ENCODE measurements at places on chromosomes 5 and 9. TPM values are rescaled to one million over a fixed set of nuclear protein-coding genes. Genes with fewer than 3 reads are reported as not detected.
A peak's percentile ranks its signal among the peaks of the same experiment; 100 is the strongest.

DNA sequence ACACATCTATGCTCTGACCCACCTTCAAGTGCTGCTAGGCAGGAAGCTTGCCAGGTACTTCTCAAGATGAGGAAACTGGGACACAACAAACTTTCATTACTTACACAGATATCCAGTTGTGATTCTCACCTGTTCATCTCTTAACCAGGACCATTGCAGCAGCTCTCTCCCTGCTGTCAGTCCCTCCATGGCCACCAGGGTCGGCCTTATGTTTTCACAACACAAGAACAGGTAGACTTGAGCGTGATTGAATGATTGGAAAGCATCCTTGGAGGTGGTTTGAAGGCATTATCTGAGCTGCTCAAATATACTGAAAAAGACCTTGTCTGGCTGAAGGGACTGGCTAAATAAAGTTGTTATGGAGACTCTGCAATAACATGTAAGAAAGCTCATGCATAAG is 94.4 kb downstream of the MTREX start:
- no peak for ATAC-seq

The PCDHA1 gene
- total RNA-seq = not detected

DNA sequence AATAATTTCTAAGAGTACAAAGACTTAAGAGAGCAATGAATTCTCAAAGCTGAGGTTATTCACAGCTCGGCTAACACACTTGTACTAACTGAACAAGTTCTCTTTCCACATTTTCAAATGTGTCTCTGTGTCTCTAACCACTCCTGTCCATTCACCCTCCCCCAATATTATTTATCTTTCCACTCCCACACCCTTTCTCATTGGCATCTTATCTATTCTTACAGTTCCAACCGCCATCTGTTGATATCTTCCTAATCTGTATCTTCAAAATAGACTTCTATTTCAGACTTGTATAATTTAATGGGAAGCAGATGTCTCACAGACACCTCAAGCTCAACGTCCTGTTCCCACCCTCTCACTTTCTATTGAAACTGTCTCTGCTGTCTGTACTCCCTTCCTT is 205.9 kb downstream of the ANXA1 start:
- ATAC-seq = no peak

The KIF12 gene
- not detected for total RNA-seq

GRCh38 chr5:13659391-13659790 is 285.1 kb downstream of the DNAH5 start:
- ATAC-seq = no peak

The GRXCR2 gene
- not detected for total RNA-seq

GRCh38 chr5:146995878-146996277 is 117.3 kb upstream of the PPP2R2B start:
- no peak for ATAC-seq

The ARHGEF39 gene
- total RNA-seq = 9.4 TPM

- no peak for ATAC-seq
These were observed 115.3 kb upstream of the PCSK5 start for GRCh38 chr9:75775166-75775565.

The PTPRD gene
- total RNA-seq = 0.04 TPM

The SH3TC2 gene
- total RNA-seq = not detected

The QRFP gene
- not detected for total RNA-seq

GRCh38 chr9:108816037-108816436 is 39.7 kb downstream of the ACTL7B start:
- no peak for ATAC-seq

DNA sequence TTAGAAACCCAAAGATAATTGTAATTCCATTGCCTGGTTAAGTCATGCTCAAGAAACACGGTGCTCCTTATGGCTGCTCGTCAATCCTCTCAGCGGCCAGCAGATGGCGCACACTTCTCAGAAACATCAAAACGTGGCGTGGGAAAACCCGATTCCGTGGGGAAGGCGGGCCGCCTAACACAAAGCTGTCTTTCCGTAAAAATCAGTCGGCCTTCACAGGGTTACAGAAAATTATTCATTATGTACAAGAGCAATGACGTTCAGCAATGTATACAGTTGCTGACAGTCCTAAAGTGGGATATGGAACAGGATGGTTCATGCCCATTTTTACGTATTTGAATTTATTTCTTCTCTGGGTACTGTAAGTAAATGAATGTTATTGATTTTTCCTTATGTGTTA is 83.5 kb downstream of the PDE4D start:
- peak; percentile 54 for ATAC-seq

The ARL14EPL gene
- total RNA-seq = not detected

The C1QTNF3 gene
- total RNA-seq = 2.7 TPM

DNA sequence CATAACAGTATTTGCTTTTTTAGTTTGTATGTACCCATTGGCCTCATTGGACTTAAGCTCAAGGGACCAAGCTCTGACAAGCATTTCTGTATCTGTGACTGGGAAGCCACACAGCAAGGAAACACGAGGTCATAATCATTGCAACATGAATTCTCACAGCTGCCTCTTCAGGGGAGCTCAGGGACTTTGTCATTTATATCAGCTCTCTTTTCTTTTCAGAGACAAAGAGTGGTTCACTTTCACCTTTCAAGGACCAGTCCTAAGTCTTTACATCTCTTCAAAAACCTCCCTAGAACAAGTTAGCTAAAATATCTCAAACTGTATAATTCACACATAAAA is 58.6 kb downstream of the ADAMTS12 start:
- ATAC-seq = no peak

- no peak for ATAC-seq
These were observed 142.1 kb downstream of the XRCC4 start for GRCh38 chr5:83219495-83219894.

The CLIC3 gene
- 0.26 TPM for total RNA-seq

GRCh38 chr5:154236536-154237375 is 46.2 kb downstream of the GALNT10 start:
- peak; percentile 34 for ATAC-seq

- peak; percentile 28 for ATAC-seq
These were observed 65.2 kb upstream of the ADRA1B start for GRCh38 chr5:159851053-159851452.

The C5orf58 gene
- total RNA-seq = not detected

- no peak for ATAC-seq
These were observed 265.3 kb downstream of the MLLT3 start for GRCh38 chr9:20357037-20357432.

The DMXL1 gene
- total RNA-seq = 36.0 TPM

DNA sequence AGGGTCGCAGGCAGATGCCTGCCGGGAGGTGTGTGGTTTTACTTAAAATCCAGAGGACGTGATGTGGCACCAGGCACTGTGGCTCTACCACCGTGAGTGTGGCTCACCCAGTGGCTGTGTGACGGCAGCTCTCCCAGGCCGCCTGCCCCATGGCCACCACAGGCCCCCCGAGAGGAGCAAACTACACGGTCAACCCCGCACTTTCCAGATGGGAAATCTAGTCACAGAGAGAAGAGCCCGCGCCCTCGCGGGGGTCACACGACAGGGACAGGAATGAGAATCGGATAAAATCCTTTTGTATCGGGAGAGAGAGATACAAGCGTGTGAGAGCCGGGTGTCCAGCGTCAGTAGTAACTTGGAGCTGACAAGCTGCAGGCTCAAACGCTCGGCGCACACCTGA is 24.4 kb downstream of the TERT start:
- no peak for ATAC-seq

DNA sequence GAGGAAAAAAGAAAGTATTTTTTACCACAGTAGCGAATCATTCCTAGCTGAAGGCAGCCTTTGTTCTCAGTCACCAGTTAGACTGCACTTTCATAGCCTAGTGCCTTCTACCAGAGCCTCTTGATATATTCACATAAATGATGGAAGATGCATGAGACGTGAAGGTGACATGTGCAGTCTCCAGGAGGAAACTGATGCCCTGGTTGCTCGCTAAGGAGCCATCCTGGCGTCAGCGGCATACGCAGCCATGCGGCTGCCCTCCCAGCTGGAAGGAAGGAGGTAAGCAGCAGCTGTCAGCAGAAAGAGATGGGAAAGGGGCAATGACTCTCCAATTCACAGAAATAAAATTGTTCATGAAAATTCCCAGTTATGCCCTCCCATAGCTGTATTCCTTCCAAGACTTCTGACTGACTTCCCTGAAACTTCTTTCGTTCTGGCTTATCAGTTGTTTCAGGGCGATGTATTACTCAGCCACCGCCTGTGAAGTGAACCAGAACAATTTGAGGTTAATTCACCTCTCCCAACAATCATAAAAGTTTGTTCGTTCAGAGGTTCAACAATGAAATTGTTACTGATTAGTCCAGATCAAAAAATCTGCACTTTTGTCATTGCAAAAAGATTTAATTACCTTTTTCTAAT is 331.2 kb downstream of the NR2F1-AS1 start:
- ATAC-seq = no peak

- no peak for ATAC-seq
These were observed 11.8 kb upstream of the TGFBI start for GRCh38 chr5:136016945-136017530.

GRCh38 chr5:149485655-149486615 is 65.3 kb downstream of the CSNK1A1 start:
- peak; percentile 62 for ATAC-seq

DNA sequence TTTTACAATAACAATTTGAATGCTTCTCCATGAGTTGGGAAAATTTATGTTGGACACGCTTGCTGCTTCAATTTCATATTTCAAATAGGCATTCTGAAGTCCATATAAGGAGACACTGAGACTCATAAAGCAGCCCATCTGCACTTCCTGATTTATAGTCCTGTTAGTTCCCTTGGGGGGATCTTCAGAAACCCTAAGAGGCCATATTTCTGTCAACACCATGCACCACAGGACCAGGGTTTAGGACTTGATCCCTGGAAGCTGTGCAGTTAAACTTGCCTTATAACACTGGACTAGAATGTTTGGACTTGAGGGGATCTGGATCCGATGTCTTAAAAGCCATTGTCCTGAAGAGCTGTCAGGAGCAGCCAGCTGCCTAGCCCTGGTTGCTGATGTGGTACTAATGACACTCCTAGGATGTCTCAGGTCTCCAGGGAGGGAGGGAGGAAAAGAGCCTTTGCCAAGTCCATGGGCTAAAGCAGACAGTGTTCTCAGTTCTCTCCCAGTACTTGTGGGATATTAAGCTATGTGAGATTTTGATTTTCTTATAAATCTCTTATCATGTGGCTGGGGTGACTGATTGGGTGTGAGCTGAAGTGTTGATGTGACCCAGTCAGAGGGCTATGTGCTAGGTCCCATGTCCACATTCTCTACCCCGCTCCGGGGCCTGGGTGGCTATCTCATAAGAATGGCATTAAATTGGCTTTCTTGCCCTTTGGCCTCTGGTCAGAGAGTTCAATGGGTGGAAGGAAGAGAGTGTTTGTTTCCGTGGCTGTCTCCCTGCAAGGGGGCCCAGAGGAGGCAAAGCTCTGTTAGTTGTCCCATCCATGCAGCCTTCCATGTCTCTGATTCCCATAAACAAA is 399.8 kb downstream of the OSTF1 start:
- ATAC-seq = no peak

- no peak for ATAC-seq
These were observed 2.1 kb upstream of the GABRB2 start for GRCh38 chr5:161548487-161549094.

DNA sequence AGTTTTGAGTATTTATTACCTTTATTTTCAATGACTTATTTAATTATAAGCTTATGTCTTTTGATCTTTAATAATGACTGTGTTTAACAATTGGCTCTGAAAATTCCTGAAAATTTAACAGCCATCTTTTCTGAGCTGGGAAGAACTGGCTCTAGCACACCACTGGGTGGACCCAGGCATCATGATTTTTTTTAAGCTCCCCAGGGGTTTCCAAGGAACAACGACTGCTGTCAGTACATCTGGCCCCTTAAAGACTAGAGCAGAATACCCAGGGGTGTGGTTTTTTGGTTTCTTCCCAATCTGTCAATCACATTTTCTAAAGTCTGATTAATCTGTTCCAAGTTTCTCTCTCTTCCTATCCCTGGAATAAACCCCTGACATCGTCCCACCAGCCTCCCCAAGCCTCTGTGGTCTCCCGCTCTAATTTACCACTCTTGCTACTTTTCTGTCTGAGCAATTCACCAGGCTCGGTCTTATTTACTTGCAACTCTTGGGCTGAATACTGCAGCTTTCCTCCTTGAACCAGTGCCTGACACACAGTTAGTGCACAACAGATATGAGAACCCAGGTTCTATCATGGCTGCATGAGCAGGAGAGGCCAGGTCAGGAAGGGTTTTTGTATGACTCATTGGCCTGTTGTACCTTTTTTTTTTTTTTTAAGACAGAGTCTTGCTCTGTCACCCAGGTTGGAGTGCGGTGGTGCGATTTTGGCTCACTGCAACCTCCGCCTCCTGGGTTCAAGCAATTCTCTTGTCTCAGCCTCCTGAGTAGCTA is 321.9 kb downstream of the ZSWIM6 start:
- no peak for ATAC-seq

GRCh38 chr5:131983244-131983771 is 28.1 kb downstream of the ACSL6 start:
- ATAC-seq = no peak

- no peak for ATAC-seq
These were observed 53.9 kb downstream of the COL15A1 start for GRCh38 chr9:98997604-98998003.

The PCDHGA7 gene
- total RNA-seq = 0.06 TPM

DNA sequence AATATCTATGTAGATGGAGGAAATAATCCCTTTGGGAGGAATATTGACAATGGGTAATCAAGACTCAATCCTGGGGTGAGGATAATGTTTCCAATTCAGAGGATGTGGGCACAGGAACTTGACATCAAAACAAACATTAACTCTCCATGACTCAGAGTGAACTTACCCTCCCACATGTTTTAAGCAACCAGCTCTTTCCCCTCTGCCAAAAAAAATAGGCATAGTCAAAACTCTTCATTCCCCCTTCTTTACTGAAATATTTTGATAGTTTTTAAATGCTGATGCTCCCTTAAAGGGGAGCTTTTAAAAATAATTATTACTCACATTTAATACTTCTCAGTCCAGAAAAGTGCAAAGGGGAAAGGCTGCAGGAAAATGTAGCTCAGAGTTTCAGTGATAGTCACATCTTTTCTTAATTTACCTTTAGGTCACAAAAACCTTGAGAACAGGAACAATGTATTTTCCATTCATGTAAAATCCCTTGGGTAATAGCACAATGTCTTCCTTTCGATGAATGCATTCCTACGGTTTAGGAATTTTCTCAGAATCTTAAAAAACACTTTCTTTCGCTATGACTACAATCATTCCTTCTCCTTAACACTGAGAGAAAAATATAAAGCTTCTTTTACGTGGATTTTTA is 298.4 kb upstream of the GRAMD2B start:
- no peak for ATAC-seq

DNA sequence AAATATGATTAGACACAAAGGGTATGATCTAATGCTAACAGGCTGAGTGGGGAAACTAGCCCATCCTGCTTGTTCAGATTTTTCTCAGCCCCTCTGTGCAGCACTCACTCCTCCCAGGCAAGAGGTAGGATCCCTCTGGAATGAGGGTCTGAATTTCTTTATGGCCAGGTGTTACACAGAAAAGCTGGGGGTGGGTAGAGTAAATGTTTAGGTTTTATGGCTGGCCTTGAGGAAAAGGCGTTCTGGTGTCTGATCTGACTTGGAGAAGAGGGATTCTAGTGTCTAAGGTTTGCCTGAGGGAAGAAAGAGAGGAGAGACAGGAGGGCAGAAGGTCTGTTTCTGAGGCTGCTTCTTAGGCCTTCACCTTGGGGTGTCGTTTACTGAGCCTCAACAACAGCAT is 97.3 kb downstream of the MUSK start:
- ATAC-seq = no peak

The CNOT8 gene
- 173 TPM for total RNA-seq

The SPATA6L gene
- 0.84 TPM for total RNA-seq

The HTR1A gene
- not detected for total RNA-seq

Data from activated T-helper 17 cell treated with anti-CD3 and anti-CD28 coated beads, Interleukin-2, amount 50 U/mL, for 72 hours (primary cell).